Germinal center (tissue), 1 donor: ENCODE measurements at places on chromosomes 11 and 22.

DNA sequence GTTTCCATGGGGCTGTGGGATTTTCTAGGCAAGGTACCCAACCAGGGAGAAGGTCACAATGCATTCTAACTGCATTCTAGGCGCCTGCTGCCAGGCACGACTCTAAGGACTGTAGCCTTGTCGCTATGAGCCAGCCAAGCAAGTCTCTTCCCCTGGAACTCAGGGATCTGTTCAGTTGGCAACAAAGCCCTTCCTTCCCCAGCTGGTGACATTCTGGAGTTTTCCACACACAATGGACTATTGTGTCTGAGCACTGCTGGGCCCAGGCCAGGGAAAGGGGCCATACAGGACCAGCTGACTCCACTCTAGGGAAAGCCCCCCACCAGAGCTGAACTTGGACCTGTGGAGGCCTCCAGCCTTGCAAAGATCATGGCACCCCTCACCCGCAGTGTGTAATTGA lies 116.8 kb downstream of the RRAS2 start:
- no peak for DNase-seq

DNA sequence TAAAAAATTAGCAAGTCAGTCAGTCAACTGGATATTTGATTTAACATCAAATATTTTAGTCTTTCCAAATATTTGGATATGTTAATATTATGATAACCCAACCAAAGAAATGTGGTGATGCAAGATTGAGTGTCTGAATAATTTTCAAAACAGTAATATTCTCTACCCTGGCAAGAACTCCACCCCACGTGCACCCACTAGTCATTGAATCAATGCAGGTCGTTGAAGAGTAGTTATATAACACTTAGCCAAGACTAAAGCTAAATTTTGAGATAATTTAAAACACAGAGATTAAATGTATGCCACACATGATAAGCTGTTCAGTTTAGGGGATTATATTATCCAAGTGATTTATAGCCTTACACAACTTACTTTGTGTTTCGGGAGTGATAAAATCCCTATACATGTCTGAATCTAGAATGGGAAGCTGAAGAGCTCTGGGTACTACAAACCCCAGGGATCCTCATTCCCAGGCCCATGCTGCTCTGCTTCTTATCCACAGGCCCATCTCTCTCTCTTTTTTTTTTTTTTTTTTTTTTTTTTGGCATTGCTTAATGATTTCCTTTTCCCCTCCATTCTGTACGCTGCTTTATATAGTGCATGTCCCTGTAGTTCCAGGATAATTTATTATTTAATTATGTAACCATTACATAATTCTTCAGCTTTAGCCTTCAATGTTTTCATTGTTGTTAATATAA lies 392.9 kb downstream of the NTM start:
- no peak for DNase-seq

- DNase-seq: no peak
These were observed 44.1 kb upstream of the CHRM4 start for GRCh38 chr11:46435679-46436078.

- DNase-seq: no peak
These were observed 28.1 kb downstream of the ME3 start for GRCh38 chr11:86644291-86644690.

GRCh38 chr11:45655012-45655283 lies 10.5 kb downstream of the CHST1 start:
- no peak for DNase-seq

- no peak for DNase-seq
These were observed 82.0 kb downstream of the CELSR1 start for GRCh38 chr22:46455446-46455845.

- DNase-seq: peak; percentile 31
These were observed 346 bp downstream of the PPFIBP2 start for GRCh38 chr11:7514099-7514591.

- DNase-seq: no peak
These were observed 108.4 kb downstream of the PDE3B start for GRCh38 chr11:14751975-14752407.

GRCh38 chr11:119100994-119101758 lies 477 bp downstream of the DPAGT1 start:
- no peak for DNase-seq

GRCh38 chr11:29844701-29845379 lies 172.0 kb downstream of the KCNA4 start:
- DNase-seq: no peak

DNA sequence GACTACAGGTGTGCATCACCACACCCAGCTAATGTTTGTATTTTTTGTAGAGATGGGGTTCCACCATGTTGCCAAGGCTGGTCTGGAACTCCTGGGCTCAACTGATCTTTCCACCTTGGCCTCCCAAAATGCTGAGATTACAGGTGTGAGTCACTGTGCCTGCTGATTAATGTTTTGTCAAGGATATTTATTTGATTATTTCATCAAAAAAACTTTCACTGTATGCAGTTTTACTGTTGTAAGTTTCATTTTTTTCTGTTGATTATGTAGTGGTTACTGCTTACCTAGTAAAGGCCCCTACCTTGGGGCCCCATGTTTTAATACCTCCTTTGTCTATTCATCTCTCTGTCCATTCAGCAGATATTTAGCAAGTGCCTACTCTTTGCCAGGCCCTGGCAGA lies 16.7 kb upstream of the FAM168A start:
- DNase-seq: no peak

GRCh38 chr11:57322256-57323166 lies 2.2 kb downstream of the TNKS1BP1 start:
- DNase-seq: no peak

GRCh38 chr11:108414958-108415357 lies 52.4 kb downstream of the C11orf65 start:
- DNase-seq: no peak

DNA sequence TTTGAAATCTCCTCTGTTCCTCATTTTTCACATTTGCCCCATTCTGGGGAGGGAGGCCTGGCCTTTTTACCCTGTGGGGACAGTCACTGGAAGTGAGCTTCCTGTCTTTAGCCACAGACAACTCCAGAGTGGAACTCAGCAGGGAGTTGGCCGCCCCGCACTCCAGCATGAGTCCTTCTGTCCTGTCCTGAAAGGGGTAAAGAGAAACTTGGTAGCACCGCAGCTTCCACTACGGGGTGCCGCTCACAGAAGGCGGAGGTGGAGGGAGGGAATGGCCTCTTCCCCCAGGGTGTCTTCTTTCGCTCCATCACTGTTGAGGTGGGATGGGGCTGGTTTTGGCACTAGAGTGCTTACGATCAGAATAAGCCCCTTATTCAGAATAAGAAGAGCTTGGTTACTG lies 132.2 kb downstream of the ST3GAL4 start:
- DNase-seq: no peak

GRCh38 chr22:31206896-31207687 lies 5.0 kb upstream of the LIMK2 start:
- no peak for DNase-seq
